ENCODE measurements at places on chromosomes 1 and 21. TPM values are rescaled to one million over a fixed set of nuclear protein-coding genes. Genes with fewer than 3 reads are reported as not detected.

The ETNK2 gene
- polyA plus RNA-seq: 2.3 TPM

The GUCA2B gene
- polyA plus RNA-seq: not detected

The EXO1 gene
- 19.7 TPM for polyA plus RNA-seq

The SLFNL1 gene
- polyA plus RNA-seq: 0.03 TPM

The SYT14 gene
- polyA plus RNA-seq: 0.05 TPM

The RXFP4 gene
- not detected for polyA plus RNA-seq

The TMEM82 gene
- polyA plus RNA-seq: not detected

The DISP3 gene
- 0.22 TPM for polyA plus RNA-seq

The BRWD1 gene
- 6.4 TPM for polyA plus RNA-seq

The PIK3C2B gene
- 9.0 TPM for polyA plus RNA-seq

The S100A12 gene
- polyA plus RNA-seq: not detected

The NTNG1 gene
- polyA plus RNA-seq: not detected

The KCNJ9 gene
- not detected for polyA plus RNA-seq

Data from A549 (cell line).